Amygdala (tissue), 56 donors: ENCODE measurements at places on chromosomes 13 and 19.

DNA sequence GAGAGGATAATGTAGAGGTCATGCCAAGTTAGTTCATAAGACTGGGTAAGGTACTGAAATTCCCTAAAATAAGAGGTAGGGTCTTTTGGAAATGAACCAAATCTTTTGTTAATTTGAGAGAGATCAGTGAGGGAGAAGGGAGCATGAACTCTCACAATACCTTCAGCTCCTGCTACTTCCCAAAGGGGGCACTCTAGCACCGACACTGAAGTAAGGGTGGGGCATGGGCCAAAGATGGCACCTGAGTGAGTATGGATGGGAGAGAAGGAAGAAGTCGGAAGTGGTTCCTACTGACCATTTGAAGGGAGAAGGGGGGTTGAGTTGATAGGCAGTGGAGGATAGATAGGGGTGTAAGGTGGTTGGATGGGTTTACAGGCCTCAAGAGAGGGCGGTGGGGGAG, 86.6 kb downstream of the ZNF737 start:
- no peak for DNase-seq

DNA sequence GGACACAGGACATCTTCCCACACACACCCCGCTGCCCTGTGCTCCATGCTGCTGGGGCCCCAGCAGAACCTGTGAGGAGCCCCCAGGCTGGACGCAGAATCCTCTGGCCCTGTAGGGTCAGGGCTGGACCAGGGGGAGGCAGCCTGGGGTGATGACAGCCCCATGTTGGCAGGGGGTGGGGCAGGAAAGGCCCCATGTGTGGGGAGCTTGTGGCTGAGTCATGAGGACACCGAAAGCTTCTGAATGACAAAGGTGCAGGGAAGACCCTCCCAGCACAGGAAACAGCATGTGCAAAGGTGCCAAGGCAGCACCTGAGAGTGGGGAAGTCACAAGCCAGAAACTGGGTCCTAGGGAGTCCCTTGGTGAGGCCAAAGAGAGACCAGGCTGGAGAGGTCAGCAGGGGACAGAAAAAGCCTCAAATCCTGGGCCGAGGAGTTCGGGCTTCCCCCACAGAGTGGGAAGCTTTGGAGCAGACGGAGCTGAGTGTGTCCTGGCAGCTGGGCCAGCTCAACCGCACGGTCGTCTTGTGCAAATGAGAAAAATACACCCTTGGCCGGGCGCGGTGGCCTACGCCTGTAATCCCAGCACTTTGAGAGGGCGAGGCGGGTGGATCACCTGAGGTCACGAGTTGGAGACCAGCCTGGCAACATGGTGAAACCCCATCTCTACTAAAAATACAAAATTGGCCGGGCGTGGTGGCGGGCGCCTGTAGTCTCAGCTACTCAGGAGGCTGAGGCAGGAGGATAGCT, 17.5 kb downstream of the ATP8B3 start:
- no peak for DNase-seq

DNA sequence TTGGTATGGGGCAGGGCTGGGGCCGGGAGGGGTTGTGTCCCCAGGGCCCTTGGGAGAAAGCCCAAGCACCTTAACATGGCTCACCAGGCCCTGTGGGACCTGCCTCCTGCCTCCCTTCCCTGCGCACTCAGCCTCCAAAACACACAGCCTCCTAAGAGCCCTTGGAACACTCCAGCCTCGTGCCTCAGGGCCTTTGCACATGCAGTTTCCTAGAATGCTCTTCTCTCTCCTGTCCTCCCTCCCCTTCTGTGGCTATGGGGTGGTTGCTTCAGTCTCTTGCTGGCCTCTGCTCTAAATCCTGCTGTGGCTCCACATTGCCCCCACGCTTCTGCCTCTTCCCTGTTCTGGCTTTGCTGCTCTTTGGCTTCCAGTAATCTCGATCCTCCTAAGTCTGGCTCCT, 23.7 kb downstream of the HIF3A start:
- no peak for DNase-seq

- DNase-seq = no peak
Observed at GRCh38 chr19:17234911-17235299, 8.9 kb downstream of the OCEL1 start.

DNA sequence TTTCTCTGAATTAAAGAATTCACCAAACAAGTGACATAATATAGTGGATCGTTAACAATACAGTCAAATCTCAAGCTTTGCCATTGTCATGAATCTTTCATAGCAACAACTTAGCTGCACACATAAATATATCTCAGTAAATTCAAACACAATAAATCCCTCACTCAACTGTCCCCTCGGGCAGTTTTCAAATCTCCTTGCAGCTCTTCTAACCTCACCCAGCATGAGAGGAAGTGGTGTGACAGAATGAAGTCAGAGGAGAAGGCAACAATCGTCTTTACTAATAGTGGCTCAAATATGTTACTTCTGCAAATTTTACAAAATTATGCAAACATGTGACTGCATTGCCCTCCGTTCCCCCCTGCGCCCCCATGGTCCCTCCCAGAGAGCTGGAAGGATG, 148.2 kb downstream of the RAP2A start:
- no peak for DNase-seq

GRCh38 chr13:24574847-24575246, 62.3 kb upstream of the PARP4 start:
- no peak for DNase-seq

GRCh38 chr19:42091742-42092141, 15.8 kb downstream of the ZNF574 start:
- DNase-seq = no peak

- DNase-seq = no peak
Observed at GRCh38 chr19:36686365-36687213, 823 bp upstream of the ZNF567 start.

GRCh38 chr19:46289724-46290619, 6.9 kb upstream of the HIF3A start:
- no peak for DNase-seq

GRCh38 chr13:74710006-74710405, 575.8 kb upstream of the KLF12 start:
- no peak for DNase-seq

- DNase-seq = no peak
Observed at GRCh38 chr13:111043575-111043982, 71.5 kb upstream of the ARHGEF7 start.

DNA sequence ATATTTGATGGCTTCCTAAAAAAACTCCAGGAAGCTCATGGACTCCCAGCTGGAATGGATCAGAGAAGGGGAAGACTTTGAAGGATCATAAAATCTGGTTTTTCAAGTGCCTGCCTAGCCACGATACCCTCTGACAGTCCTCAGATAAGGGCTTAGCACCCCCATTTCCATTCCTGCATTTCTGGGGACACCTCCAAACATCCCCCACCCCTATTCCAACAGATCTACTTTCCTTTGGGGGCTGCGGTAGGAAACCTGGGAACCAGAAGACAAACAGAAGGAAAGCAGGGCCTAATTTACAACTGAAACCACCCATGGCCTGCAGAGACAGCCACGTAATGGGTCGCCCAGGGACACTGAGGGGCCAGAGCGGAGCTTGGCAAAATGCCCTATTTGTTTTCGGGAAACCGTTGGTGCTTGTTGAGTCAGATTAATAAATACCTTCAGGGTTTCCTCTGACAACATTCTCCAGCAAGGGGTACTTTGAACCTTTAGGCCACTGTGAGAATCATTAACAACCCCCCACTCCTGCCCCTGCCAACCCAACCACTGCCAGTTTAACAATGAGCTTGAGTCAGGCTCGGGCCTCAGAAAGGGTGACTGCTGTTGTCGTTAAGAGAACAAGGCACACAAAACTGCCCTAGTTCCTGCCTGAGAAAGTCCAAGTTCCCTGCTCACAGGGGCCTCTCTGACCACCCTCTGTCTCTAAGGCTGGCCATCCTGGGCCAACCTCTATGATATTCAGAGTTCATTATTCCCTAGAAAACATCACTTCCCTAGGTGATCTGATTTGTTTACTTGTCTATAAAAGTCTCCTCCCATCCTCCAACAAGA, 23.5 kb downstream of the RHPN2 start:
- no peak for DNase-seq

DNA sequence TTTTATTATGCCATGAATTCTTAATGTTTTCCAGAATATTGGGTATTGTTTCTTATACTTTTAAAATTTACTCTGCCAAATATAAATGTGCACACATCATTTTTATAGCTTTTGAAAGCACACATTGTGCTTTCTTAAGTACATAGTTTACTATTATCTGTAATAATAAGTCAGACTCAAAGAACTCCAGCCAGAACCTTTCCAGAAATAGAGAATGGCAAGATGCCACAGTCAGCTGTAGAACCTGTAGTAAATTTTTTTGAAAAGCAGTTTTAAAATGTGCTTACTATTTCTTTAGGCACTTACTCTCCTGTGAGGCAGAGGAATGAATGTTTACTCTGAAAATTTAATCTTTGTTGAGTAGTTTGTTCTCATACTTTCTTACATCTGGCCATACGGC, 1287.1 kb downstream of the PCDH9 start:
- no peak for DNase-seq

GRCh38 chr13:79108914-79109643, 297.0 kb downstream of the RBM26 start:
- no peak for DNase-seq

GRCh38 chr13:101025519-101025918, 350.9 kb upstream of the TMTC4 start:
- no peak for DNase-seq

DNA sequence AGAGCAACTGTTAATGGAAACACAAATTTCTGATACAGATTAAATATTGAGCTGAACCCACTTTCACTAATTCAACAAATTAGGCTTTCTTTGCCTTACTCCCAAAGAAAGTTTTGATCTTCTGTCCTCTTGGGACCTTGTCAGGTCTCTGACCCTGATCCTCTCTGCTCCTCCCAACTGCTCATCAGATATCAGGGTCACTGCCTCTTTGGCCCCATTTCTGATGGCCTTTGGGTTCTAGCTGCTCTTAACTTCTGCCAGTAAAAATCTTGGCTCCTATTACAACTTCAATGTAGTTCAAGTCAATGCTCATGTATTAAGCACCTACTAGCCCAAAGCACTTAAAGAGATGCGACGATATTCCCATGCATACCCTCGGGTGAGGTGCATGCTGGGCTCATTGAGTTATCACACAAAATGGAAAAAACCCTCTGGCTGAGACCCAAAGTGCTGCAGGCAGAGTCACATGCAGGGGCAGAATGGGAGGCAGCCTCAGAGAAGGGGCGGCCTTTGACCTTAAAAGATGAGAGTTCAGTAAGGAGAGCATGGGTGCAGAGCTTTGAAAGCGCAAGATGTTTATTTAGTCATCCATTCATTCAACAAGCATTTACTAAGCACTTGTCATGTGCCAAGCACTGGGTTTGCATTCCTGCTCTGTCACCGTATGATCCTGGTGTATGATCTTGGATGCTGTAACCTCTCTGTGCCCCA, 183.4 kb downstream of the USP12 start:
- no peak for DNase-seq

- no peak for DNase-seq
Observed at GRCh38 chr13:36884235-36884634, 35.8 kb downstream of the SMAD9 start.

DNA sequence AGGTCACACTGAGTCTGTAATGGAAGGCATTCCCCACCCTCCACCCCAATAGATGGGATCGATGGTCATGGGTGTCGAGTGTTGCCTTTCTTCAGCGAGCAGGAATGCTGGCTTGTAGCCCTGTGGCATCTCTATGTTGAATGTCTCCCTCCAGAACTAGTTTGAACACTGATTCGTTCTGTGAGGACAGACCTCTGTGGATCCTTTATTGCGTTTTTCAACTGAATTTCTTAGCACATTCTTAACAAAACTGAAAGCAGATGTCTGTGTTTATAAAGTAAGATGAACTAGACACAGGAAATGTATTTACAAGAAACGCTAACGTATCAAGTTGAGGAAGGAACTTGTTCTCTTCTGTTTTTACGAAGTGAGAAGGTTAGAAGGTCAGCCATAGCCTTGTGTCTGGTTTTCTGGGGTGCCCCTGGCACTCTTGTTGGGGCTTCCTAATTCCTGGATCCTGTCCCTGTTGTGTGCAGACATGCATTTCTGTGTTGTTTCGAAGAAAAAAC, 36.8 kb upstream of the TM9SF2 start:
- no peak for DNase-seq

DNA sequence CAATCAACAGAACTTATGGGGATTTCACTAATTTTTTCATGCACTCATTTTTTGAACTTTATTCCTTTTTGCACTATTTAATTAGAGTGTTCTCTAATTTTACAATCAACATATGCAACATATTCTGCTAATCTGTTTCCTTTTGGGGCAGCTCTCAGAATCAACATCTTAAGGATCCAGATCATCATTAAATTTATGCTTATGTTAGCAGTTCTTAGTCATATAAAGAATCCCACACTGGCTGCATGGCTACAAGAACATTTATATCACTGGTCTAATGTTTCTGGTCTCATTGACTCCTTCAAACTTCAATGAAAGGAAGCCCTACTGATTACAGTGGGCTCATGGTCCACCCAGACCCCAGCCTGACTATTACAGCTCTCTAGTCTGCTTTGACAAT, 245.2 kb downstream of the RBM26 start:
- no peak for DNase-seq

- DNase-seq = no peak
Observed at GRCh38 chr13:27605610-27606200, 14.6 kb downstream of the LNX2 start.

GRCh38 chr19:10431943-10432735, 11.8 kb downstream of the PDE4A start:
- no peak for DNase-seq

GRCh38 chr13:94761407-94761806, 49.1 kb upstream of the SOX21 start:
- no peak for DNase-seq

DNA sequence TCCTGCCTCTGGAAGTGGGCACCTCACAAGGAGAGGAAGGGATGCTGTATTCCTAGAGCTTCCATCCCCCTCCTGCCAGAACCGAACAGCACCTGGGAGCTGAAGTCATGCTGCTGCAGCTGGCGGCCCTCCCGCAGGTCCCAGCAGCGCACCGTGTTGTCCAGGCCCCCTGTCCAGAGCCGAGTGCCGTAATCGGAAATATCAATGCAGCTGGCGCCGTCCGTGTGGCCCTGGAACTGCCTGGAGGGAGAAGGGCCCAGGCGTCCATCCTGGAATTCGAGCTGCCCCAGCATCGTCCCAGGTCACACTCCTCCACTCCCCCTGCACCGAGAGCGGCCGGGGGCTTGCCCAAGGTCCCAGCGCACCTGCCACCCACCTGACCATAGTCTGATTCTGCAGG, 23.7 kb downstream of the TLE2 start:
- no peak for DNase-seq

- no peak for DNase-seq
Observed at GRCh38 chr13:50222569-50223332, 207.5 kb downstream of the KCNRG start.

DNA sequence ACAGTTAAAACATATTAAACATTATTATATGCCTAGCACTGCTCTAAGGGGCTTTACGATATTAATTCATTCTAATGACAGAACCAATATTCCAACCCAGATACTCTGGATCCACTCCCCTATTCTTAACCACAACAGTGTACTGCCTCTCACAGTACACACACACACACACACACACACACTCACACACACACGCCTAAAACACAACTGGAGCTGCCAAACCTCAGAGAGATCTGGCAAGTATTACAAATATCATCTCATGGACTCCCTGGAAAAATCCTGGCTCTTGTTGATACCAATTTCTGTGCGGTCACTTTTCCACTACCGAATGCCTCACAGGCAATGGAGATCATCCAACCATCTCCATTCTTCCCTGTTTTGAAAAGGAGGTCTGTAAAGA, 1.3 kb downstream of the ZNF780A start:
- DNase-seq = no peak

- DNase-seq = no peak
Observed at GRCh38 chr19:55491546-55492360, 3.5 kb downstream of the SSC5D start.

- no peak for DNase-seq
Observed at GRCh38 chr19:17778968-17779929, 15.7 kb upstream of the B3GNT3 start.
